ENCODE measurements at places on chromosomes 1 and 21.

GRCh38 chr1:16114527-16115467 is 41.1 kb downstream of the EPHA2 start:
- DNase-seq, result no peak
- H3K27me3 ChIP-seq, result peaks cover 2% of the 10 kb centered on the region
- no peak overlapping the region for H3K4me3 ChIP-seq
- H3K27ac ChIP-seq, result no peak overlapping the region

DNA sequence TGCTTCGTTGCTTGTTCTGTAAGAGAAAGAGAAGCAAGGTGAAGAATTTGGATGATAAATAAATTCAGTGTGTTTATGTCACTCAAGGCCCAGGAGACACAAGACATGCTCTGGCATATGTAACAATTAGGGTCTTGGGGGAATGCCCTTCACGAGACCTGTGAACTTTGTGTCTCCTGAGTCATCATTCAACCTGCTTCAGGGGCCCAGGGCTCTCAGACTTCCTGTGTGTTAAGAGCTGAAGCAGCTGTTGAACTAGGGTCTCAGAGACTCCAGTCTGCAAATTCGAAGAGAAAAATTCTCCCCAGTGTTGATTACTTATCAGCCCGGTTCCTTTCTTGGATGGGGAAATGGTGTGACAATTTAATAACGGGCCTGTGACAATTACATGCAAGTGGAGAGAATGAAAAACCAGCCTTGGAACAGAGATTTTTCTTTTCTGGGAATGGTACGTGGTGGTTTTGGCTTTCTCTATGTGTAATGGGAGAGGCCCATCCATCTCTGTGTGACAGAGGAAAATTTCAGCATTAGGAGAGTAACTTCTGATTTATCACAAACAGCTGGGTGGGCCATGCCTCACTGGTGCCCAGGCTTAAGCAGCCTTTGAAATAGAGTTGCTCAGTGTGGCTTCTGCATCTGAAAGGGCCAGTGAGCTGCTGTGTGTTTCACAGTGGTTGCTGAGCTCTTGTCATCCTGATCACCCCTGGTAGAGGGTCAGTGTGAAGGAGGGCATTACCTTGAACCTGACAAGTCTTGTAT is 22.4 kb downstream of the HUNK start:
- H3K36me3 ChIP-seq, result no peaks in the 10 kb centered on the region
- H3K27ac ChIP-seq, result no peak overlapping the region
- DNase-seq, result no peak
- peaks cover 7% of the 10 kb centered on the region for H3K27me3 ChIP-seq
- H3K4me1 ChIP-seq, result peaks cover 6% of the 10 kb centered on the region
- no peak overlapping the region for H3K4me3 ChIP-seq

- no peaks in the 10 kb centered on the region for H3K27me3 ChIP-seq
- peaks cover 63% of the 10 kb centered on the region for H3K4me1 ChIP-seq
- no peak overlapping the region for H3K4me3 ChIP-seq
- H3K27ac ChIP-seq, result peak overlapping the region; percentile 34
- DNase-seq, result no peak
Observed at GRCh38 chr21:14486869-14487268, 59.2 kb downstream of the SAMSN1 start.

GRCh38 chr1:89719502-89720306 is 86.8 kb downstream of the LRRC8C start:
- DNase-seq, result no peak
- no peaks in the 10 kb centered on the region for H3K27me3 ChIP-seq
- H3K4me1 ChIP-seq, result peaks cover 89% of the 10 kb centered on the region

GRCh38 chr1:177848577-177848976 is 121.3 kb downstream of the SEC16B start:
- H3K36me3 ChIP-seq, result no peaks in the 10 kb centered on the region
- H3K4me1 ChIP-seq, result no peaks in the 10 kb centered on the region
- H3K27me3 ChIP-seq, result no peaks in the 10 kb centered on the region

GRCh38 chr1:169586067-169586394 is 250 bp downstream of the F5 start:
- peaks cover 60% of the 10 kb centered on the region for H3K4me1 ChIP-seq
- peak overlapping the region; percentile 97 for H3K27ac ChIP-seq
- peaks cover 22% of the 10 kb centered on the region for H3K36me3 ChIP-seq

DNA sequence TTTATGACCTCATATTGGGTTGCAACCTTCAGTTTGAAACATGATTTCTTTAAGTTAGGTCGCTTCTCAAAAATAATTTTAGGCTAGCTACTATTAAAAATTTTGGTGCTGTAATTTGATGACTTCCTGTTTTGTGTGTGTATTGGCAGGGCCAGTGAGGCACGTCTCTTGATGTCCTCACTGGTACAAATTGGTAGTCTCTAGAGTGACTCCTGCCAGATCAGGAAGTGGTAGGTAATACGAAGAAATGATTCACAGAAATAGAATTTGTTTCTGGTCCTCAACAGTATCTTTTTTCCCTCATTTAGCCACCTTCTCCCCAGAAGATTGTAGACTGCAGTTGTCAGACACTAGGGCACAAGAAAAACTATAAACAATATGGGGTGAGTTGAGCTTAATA is 120.9 kb upstream of the KIAA1614 start:
- H3K27ac ChIP-seq, result peak overlapping the region; percentile 9
- peaks cover 6% of the 10 kb centered on the region for H3K4me1 ChIP-seq
- peaks cover 13% of the 10 kb centered on the region for H3K36me3 ChIP-seq

DNA sequence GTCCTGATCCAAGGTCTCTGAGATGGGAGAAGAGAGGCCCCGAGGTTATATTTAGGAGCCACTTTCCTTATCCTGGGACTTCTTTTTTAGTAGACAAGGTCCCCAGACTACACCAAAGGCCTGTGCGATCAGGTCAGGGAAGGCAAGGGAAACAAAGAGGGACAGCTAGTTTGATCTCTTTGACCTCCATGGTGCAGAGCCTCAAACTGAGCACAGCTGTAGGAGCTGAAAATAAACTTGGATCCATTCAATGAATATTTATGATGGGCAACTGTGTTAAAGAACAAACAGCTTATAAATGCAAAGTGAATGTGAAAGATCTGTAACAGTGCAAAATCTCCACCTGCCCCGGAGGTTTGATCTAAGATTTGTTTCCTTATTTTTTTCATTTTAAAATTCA is 256.6 kb downstream of the DYRK1A start:
- H3K4me1 ChIP-seq, result no peaks in the 10 kb centered on the region
- H3K27ac ChIP-seq, result no peak overlapping the region
- H3K36me3 ChIP-seq, result no peaks in the 10 kb centered on the region
